Activated B cell treated with CpG ODN at 0.5 μM for 24 hours (primary cell): ENCODE measurements at places on chromosomes 3 and 15. TPM values are rescaled to one million over a fixed set of nuclear protein-coding genes. Genes with fewer than 3 reads are reported as not detected.

ZKSCAN7 gene
- 6.8 and 9.2 TPM in 2 replicates for total RNA-seq

DNA sequence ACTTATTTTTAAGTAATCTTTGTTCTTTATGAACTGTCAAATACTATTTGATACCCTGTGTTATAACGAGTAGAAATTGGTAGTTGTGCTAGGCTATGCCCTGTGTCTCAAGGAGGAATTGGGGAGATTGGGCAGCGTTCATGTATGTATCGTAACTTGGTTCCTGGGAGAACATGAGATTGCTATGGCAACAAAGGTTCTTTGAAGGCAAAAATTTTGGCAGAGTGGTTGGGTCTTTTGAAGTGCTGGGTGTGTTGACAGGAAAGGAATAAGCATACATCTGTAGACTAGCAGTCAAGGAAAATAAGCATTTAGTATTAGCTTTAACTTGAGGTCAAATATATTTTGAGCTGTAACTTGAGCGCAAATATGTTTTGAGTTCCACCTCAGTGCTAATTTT is 45.3 kb downstream of the TCF12 start:
- DNase-seq: no peak

DNA sequence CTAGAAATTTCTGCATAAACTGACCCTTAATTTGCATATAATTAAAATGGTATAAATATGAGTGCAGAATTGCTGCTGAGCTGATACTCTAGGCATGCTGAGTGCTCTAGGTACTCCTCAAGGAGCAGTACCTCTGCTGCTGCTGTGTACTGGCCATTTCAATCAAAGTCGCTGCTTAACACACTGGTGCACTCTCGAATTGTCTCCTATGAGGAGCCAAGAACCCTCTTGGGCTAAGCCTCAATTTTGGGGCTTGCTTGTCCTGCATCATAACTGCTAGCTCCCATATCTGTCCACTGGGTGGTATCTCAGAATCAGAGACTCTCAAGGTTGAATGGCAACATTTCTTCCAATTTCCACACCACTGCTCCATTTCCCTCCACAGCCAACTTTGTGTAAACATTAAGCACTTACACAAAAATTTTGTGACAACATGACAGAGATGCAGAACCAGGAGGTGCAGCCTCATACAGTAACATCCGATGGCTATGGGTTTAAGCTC is 82.5 kb downstream of the XXYLT1 start:
- DNase-seq: no peak

GRCh38 chr3:16472593-16472992 is 40.9 kb downstream of the RFTN1 start:
- no peak for DNase-seq

DNA sequence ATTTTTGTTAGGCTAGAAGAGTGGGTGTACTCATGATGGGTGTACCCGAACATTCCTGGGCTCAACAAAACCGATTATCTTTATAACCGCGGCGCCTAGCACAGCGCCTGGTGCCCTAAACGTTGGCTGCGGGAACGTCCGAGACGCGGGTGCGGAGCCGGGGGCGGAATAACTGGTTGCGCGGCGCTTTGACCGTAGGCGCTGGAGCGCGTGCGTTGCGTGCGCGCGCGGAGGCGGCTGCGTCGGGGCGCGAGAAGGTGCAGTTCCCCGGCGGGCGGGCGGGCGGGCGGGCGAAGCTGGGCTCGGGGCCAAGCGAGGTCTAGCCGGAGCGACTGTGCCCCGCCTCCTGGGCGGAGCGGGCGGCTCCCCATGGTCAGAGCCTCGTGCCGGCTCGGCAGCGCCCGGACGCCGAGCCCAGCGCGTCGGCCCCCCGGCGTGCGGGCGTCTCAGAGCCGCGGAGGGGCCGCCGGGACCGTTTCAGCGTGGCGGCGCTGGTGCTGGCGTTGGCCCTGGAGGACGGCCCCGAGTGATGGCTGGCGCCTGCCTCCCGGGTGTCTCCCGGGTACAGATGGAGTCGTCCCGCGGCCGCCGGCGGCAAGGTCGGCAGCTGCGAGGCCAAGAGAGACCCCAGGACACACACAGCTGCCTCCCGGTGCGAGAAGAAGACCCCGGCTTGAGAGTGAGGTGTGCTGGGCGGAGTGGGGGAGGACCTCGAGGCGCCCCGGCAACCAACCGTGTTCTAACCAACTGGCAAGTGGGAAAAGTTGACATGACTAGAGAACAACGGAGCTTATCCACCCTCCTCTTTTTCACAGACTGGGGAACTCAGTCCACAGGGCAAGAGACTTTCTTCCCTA is at the start of gene PLAAT1:
PLAAT1 (plus strand) TSS at position 373 of the 857 bp plus-strand sequence. CDS start 14,429 bp downstream, outside the sequence.
- DNase-seq: no peak

- DNase-seq: no peak
Measured at GRCh38 chr15:33392453-33392852, 81.7 kb downstream of the RYR3 start.

DNA sequence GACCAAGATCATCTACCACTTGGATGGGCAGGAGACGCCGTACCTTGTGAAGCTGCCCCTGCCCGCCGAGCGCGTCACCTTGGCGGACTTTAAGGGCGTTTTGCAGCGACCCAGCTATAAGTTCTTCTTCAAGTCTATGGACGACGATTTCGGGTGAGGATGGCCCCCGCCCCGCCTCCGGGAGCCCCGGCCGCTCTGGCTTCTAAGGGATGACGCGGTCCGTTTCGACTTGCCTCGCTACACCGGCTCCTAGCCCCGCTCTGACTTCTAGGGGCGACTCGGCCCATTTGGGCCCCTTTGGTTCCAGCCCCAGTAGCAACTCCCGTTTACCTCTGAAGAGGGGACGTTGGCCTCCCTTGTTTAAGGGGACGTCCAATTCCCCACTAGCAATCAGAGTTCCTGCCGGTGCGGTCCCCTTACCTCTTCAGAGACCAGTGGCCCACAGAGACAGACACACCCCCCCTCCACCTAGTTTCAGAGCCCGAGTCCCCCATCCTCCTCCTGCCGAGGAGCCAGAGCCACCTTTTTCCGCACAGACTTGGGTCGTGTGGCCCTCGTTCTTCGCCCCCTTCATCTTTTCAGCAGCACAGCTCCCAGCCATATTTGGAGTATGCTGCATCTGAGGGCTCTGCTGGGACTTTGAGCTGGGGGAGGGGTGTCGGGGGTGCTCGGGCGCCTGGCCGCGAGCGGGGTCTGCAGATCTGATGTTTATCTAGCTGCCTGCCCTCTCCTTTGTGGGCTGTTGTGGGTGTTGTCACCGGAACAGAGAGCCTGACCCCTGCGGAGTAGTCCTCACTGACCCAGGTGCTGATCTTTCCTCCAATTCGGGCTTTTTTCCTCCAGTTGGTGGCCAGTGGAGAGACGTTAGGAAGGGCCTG is 706 bp downstream of the DVL3 start:
- DNase-seq: no peak

GRCh38 chr3:71784201-71784913 is 591 bp downstream of the PROK2 start:
- no peak for DNase-seq

DNA sequence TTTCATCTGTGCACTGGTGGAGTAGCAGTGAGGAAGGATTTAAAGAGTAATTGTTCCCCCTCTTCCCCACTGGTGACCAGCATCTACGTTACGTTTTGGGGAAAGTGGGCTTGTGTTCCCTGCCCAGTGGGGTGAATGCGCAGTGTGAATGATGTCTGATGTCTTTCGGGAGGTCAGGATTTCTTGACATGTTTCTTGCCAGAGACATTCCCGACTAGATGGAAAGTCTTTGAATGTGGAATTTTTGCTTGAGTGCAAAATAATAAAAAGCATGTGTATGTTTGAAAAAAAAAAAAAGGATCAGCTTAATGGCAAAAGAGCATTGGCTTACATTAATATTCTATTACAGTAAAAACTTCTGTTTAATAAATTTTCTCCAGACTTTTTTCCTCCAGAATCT is 632.2 kb downstream of the FOXP1 start:
- no peak for DNase-seq

DNA sequence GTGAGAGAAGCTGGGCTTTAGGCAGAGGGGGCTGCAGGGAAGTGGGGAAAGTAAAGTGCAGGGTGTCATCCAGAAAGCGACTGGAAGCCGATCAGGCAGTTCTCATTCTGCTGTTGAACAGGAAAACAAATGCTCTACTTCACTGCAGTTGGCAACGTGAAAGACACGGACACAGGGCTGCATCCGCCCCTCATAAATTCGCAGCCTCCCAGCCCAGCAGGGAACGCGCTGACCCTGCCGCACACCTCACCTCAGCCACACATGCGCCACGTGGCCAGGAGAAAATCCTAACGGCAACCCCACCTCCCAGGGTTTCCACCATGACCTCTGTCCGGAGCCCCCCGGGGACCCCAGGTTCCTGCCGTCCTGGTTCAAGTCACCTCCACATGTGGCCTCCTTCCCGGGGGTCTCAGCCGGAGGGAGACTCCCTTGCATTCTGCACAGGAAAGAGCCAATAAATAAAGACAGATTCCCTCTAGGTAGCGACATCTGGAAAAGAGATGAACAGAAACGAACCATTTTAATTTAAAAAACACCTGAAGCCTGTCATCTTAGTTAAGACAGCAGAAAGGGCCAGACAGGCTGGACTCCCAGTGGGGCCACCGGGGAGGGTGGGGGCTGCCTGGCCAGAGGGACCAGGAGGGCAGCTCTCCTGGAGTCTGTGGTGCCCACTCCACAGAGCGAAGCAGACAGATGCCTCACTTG is 118.7 kb downstream of the TMEM266 start:
- no peak for DNase-seq
